ENCODE measurements at places on chromosomes 4 and X.

DNA sequence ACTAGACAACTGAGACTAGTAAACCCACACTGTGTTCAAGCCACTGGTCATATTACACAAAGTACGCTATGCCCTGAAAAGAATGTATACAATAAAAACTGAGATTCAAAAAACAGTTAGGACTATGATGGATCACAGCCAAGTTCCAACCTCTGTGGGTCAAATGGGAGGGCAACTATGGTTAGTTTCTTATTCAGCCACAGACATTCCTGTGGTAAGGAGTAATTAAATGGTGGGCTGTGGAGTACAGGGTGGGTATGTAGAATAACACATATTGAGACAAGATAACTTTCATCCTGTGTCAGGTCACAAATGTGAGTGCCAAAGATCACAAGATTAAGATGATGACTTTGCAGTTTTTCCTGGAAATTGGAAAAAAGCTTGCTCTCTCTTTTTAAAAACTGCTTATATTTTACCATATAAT is 167.2 kb downstream of the NPNT start:
- no peak for DNase-seq

DNA sequence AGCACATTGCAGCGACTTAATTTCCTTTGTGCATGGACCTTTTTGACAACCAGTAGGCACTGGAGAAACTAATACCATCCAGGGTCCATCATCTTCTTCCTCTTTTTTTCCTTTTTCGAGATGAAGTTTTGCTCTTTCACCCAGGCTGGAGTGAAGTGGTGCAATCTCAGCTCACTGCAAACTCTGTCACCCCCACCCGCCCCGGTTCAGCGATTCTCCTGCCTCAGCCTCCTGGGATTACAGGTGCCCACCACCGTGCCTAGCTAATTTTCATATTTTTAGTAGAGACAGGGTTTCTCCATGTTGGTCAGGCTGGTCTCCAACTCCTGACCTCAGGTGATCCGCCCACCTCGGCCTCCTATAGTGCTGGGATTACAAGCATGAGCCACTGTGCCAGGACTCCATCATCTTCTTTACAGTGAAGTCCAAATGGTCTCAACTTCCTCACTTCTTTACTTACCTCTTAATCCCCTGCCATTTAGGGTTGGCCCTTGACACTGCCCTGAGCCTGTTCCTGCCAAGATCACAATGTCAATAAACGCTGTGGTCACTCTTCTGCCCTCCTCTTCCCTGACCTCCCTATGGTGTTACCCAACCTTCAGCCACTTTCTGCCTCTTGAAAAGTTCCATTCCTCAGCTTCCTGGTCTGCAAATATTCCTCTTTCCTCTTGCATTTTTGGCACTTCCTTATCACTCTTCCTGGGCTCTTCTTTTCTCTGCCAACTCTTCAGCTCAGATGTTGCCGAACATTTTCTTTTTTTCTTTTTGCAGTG is 119.8 kb upstream of the SLC34A2 start:
- DNase-seq: no peak

- DNase-seq: no peak
Observed at GRCh38 chr4:182179751-182180150, 63.5 kb upstream of the TENM3 start.

GRCh38 chr4:107317611-107318010 is 281.5 kb upstream of the DKK2 start:
- DNase-seq: no peak

DNA sequence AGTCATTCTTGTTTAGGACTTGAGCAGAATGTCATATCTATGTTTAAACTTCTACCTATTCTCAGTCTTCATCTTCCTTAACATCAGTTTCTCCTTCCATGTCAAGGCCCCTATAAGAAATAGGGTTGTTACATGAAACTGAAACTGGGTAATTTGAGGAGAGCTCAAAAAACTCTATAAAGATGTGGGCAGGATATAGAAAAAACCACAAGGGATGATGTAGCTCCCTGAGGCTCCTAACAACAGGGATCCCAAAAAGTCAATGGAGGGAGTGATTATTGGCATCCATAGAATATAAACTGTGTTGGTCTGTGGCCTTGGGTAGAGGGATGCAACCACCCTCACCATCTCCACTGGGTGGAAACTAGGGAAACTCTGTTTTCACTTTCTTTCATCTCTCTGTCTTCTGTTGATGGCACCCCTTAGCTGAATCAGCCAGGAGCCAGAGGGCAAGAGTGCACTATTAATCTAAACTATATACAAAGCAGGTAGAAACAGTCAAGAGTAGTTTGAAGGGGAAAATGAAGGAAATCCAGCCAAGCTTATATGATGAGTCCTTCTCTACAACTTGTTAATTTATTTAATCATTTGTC is 27.6 kb downstream of the C4orf54 start:
- no peak for DNase-seq

DNA sequence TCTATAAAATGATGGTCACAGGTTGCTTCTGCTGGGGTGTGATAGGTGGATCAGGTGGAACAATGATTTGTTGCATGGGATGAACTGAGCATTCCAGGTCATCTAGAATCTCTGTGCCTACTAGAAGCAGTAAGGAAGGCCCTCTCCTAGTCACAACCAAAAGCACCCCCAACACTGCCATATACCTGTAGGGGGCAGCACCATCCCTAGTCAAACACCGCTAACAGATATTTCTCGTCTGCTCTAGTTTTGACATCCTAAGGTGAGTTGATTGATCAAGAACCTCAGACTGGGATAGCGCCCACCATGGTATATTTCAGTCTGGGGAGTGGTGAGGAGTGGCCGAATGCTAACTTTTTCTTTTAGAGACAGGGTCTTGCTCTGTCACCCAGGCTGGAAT is 160.2 kb downstream of the NHS start:
- DNase-seq: peak; percentile 29

GRCh38 chr4:47484168-47484567 is 907 bp upstream of the ATP10D start:
- no peak for DNase-seq

DNA sequence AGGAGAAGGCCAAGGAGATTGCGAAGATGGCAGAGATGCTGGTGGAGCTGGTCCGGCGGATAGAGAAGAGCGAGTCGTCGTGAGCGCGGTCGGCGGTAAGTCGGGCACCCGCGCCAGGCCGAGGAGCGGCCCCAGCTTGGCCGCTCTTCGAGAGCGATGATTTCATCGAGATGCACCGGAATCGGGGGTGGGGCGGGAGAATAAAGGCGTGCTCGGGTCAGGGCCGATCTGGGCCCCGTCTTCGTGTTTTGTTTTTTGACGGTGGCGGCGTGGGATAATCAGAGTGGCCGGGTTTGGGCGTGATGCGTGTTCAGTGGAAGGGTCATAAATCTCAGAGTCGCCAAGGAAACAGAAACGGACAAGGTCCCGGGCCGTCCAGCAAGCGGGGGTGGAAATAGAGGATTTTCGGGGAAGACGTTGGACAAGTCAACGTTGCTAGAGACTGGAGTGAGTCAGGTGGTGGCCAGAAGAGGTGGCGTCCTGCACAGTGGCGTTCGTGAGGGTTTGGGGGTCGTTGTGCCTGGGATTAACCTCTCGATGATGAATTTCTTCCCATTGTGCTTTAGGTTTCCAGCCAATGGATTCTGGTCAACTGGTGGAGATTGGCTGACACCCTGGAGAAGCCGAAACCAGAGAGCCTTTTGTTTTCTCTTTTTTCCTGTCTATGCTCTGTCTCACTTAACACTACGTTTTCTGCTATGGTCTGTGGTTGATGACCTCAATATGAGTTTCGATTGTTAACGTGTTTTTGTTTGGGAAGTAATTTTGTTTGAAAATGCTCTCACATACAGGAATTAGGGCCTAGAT is 882 bp downstream of the MRFAP1 start:
- DNase-seq: peak; percentile 63

GRCh38 chr4:98446499-98447375 is 185.6 kb downstream of the RAP1GDS1 start:
- peak; percentile 65 for DNase-seq

GRCh38 chr4:8053688-8054449 is 104.7 kb downstream of the ABLIM2 start:
- DNase-seq: no peak

DNA sequence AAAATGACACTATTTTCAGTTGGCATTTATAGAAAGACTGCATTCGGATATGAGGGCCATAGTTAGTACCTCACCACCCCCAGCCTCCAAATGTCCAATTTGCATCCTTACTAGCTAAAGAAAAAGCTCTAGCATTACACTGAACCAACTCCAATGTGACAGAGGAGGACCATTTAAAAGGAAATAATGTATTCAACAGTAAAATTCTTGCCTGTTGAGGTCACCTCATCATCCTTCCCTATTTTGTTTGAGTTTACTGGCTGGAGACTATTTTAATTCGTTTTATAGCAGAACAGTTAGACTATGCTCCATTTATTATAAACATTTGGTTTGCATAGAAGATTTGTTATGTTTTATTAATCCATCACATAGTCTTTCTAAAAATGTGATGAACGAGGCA is 88.2 kb upstream of the PPARGC1A start:
- DNase-seq: no peak

DNA sequence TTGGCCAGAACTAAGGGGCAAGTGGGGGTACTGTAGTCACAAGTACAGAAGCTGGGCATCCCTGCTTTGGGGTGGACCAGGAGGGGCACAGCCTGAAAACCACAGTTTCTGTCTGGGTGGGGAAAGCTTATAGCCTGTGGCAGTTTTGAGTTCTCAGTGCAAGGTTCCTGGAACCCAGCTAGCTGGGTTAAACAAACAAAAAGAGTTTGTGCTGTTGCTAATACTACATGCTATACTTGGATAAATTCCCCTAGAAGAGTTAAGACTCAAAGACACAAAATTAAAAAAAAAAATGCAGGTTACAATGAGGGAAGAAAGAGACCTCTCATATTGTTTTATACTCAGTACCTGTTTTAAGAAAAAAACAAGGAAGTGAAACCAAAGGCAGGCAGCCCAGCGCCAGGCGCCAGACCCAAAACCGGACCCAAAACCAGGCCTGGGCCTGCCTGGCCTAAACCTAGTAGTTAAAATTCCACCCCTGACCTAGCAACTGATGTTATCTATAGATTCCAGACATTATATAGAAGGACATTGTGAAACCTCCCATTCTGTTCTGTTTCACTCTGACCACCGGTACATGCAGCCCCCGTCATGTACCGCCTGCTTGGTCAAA is 50.8 kb downstream of the SLC2A9 start:
- no peak for DNase-seq

- no peak for DNase-seq
Observed at GRCh38 chrX:64885850-64886249, 90.4 kb downstream of the ZC4H2 start.

DNA sequence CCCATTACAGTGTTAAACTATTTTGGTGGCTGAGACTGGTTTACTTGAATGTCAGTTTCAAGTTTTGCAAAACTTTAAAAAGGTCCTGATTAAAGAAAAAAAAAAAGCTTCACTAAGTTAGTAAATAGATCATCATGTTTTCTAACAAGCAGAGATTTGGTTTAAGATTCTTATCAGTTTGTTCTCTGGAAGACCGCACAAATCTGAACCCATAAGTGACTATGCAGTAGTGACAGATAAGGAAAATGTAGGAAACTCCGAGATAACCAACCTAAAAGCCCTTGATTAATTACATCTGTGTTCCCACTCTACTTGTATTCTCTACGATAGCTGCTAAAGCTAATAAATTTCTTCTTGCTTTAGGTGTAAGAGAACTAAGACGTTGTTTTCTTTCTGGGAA is 1799.8 kb upstream of the ADGRL3 start:
- no peak for DNase-seq

- DNase-seq: no peak
Observed at GRCh38 chr4:41751449-41752061, 3.0 kb upstream of the PHOX2B start.

- no peak for DNase-seq
Observed at GRCh38 chr4:132328761-132329160, 820.3 kb upstream of the PCDH10 start.

- DNase-seq: peak; percentile 62
Observed at GRCh38 chrX:40153345-40154249, 55.8 kb upstream of the BCOR start.

GRCh38 chr4:183885205-183885720 is 19.8 kb upstream of the STOX2 start:
- DNase-seq: no peak

DNA sequence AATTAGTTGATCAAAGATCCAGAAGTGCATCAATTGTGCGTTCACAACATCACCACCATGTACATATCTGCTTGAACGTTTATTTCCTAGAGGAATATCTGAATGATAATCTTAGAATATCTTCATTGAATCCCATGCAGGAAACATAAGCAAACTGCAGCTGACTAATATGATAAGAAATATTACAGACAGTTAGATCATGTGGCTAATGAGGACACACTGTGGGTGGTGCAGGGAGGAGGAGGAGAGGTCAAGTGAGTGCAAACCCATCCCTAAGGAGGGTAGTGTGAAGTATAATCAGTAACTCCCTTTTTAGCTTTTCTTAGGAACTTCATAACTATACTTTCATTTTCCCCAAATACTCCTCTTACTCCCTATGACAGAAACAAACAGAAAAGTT is 58.3 kb upstream of the HPGD start:
- DNase-seq: no peak

DNA sequence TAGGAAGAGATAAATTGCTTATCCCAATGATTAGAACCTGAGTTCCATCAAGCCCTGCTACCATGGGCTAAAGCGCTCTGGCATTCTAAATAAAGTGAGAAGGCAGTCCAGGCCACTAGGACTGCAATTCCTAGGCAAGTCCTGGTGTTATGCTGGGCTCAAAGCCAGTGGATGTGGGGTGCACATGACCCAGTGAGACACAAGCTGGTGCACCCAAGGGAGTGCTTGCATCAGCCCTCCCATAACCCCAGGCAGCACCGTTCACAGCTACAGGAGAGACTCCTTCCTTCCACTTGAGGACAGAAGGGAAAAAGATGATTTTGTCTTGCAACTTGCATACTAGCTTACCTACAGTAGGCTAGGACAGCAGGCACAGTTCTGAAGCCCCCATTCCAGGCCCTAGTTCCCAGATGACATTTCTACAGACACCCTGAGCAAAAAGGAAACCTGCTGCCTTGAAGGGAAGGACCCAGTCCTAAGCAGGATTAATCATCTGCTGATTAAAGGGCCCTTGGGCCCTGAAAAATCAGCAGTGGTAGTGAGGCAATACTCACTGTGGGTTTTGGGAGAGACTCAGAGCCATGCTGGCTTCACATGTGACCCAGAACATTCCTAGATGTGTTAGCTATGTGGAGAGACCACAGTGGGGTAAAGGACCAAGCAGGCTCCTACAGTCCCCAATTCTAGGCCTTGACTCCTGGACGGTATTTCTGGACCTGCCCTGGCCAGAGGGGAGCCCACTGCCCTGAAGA is 77.8 kb downstream of the KLHL13 start:
- no peak for DNase-seq

DNA sequence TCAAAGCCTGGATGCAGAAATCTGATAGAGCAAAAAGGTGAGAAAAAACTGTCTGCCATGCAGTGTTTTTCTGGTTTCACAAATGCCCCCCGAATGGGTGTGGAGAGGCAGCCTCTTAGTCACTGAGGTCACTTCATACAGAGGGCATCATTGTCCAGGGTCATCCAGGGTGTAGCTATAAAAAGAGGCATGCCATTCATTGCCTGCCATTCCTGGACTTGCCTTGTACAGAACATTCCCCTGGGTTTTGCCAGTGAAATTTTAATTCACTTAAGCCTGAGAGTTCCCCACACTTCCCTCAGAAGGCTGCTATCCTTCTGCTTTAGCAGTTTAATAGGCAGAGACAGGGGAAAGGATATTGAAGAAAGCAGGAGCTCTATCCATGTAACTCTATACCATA is 230.3 kb downstream of the UNC5C start:
- no peak for DNase-seq

- no peak for DNase-seq
Observed at GRCh38 chrX:19964017-19964710, 26.7 kb downstream of the BCLAF3 start.
